CD4-positive, alpha-beta T cell treated with Interleukin-21 for 1 hour (primary cell): ENCODE measurements at places on chromosomes 1 and 21.

DNA sequence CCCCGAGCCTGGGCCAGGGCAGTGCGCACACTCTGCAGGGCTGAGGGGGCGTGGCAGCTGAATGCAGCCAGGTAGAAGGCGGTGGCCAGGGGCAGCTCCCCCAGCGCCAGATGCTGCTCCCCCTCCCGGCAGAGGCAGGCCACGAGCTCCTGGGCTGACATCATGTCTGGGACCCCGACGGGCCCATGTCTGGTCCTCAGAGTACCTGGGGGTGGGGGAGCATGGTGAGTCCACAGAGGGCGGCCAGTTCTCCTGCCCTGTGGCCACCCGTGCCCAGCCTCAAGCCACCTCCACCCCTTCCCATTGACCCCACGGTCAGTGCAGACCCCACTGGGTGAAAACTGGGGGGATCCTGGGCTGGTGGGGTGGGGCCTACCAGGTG, 838 bp downstream of the TTC34 start:
- DNase-seq: no peak

DNA sequence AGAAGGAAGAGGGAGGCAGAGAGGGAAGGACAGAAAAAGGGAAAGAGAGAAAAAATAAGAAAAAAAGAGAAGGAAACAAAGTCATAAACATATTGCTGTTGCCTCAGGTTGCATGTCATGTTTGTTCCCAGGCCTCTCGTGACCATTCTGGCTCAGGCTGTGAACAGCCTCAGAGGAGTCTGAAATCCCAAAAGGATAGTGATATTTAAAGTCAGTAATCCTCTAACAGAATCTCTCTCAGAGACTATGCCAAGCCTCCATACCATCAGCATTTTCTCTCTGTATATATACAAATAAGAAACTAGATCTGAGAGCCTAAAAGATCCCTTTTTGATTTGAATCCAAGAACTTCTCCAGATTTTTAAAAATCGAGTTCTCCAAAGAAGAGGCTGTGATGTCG, 35.2 kb downstream of the GORAB start:
- no peak for DNase-seq

GRCh38 chr1:206526064-206526911, 19.0 kb downstream of the RASSF5 start:
- no peak for DNase-seq

GRCh38 chr1:153540394-153541361, at the start of gene S100A5:
TSS of gene S100A5 (minus strand) at chr1:153540934. CDS start at chr1:153540191, 743 bp downstream.
- DNase-seq: peak; percentile 69

- no peak for DNase-seq
Observed at GRCh38 chr1:208683141-208683540, 439.0 kb upstream of the PLXNA2 start.

DNA sequence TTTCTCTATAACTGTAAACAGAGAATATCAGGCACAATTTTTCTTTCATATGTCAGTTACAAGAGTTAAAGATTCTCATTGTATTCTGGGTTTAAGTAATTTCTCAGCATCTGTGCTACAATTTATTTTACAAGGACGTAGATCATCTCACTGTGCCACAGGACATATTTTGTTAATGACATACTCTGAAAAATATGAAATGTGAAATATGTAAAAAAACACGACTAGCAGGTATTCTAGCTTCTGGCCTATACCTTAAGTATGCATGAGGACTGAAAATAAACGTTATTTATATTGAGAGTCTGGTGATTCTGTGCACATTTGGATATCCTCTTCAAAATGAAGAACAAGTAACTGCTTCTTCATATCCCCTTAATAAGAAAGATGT, 308.8 kb downstream of the BRINP3 start:
- no peak for DNase-seq

DNA sequence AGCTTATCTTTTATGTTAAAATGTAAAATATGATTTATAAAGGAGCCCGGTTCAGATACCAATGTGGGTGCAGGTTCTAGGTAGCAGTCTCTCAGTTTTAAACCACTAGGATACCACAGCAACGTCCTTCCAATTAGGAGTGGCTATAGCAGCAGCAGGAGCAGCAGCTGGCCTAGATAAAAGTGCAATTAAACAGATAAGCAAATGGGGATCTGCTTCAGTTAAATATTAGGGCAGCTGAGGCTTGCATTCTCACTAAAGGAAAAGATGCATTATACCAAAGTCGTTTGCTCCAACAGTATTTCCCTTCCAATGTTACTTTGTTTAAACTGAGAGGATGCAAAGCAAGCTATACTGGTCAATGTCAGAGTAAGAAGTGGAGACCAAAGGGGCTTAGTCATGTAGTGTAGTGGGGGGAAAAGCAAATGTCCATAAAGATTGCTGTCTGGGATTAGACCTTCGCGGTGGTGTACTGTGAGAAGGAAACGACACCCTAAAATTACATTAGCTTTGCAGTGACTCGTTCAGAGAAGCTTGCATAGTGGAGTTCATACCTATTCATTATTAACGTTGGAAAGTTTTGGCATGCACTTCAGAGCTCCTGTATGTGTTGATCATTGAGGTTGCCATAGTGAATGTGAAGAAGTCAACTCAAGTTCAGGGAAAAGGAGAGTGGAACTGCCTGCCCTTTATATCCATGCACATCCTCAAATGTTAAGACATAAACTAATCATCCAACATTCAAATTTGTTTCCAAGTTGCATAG, 272.2 kb downstream of the VAV3 start:
- no peak for DNase-seq

GRCh38 chr1:86277936-86278335, 118.2 kb downstream of the ODF2L start:
- DNase-seq: no peak

- no peak for DNase-seq
Observed at GRCh38 chr21:45507523-45507875, 34.7 kb downstream of the SLC19A1 start.

DNA sequence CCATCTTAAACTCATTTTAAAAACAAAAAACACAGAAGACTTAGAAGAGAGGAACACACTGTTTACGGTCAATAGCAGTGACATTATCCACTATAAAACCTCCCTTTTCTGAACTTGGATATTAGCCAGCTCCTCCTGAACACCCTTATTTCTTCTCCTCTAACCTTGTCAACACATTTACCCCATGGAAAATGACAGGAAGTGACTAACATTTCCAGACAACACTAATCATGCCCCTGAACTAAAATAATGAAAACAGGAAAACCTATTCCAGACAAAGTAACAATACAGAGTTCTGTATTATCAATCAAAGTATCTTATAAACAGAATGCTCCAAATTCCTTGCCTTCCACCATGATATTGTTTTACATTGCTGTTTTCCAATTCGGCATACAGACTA, 45.3 kb downstream of the PALMD start:
- DNase-seq: no peak

DNA sequence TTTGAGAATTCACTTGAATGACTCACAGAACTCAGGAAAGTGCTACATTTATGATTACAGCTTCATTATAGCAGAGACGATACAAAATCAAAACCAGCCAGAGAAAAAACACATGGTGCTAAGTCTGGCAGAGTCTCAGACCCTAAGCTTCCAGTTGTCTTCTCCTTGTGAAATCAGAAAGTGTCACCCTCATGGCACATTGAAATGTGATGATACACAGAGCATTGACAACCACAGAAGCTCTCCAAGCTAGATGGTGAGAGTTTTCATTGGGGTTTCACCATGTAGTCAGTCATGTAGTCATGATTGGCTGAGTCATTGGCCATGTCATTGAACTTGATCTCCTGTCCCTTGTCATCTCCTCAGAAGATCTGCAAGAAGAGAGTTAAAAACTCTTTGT, 526.6 kb downstream of the MRPL39 start:
- DNase-seq: no peak

DNA sequence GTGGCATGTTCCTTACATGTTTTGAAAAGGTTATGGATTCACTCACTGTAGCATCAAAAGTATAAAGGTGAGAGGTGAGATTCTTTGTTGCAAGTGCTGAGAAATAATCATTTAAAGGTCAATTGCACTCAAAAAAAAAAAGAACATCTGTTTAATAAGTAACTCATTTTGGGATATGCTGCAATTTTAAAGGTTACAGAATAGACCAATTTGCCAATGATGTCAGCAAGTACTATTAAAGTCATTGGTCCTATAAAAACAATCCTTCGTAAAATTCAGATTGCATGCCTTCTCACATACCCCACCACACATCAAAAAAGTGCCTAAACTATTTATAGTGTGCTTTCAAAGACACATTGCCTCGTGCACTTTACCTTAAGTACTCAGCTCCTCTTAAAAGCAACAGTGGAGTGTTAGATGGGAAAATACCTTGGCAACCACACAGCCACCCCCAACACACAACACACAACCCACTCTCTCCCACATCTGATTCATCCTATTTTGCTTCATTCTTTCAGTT, 218.2 kb upstream of the ADGRL2 start:
- DNase-seq: no peak

DNA sequence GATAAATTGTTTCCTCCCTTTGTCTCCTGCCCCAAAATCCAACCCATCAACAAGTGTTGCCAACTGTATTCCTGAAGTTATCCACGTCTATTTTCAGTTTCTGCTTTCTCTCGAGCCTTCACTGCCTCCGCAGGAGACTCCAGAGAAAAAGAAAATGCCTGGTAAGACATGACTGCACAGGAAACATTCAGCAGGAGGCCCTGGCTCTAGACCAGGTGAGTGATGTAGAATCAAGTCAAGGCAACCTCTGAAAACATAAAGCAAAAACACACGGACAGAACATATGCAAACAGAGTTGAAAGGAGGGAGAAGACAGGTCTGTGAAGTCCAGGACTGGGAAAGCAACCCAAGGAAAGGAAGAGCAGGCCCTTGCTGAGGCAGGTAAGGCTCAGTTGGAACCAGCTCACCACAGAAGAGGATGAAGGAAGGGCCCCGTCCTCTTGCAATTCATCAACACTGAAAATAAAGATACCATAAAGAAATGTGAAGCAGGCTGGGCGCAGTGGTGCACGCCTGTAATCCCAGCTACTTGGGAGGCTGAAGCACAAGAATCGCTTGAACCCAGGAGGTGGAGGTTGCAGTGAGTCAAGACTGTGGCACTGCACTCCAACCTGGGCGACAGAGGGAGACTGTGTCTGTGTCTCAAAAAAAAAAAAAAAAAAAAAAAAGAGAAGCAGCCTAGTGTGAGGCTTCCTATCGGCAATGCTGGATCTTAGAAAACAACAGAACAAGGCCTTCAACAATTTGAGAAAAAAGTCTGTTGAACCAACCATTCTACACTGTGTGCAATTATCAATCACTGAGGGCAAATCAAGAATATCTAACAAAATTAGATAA, 8.8 kb downstream of the NOL9 start:
- DNase-seq: peak; percentile 7

GRCh38 chr1:231774719-231775335, 148.2 kb downstream of the DISC1 start:
- DNase-seq: no peak

DNA sequence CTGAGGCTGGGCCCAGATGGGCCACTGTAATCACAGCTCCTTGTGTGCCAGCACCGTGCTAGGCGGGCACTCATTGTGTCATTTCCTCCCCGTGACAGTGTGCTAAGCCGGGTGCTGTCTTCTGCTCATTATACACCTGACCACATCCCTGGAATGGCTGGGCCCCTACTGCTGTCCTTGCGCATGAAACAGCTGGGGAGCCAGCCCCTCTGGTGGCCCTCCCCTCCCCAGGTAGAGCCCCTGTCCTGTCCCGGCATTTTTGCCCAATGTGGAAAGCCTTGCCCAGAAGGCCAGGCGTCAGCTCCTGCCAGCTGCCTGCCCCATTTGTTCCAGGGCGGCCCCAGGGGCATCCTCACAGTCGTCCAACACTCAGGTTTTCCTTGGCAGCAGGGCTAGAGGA, 107.4 kb upstream of the CASZ1 start:
- peak; percentile 28 for DNase-seq

DNA sequence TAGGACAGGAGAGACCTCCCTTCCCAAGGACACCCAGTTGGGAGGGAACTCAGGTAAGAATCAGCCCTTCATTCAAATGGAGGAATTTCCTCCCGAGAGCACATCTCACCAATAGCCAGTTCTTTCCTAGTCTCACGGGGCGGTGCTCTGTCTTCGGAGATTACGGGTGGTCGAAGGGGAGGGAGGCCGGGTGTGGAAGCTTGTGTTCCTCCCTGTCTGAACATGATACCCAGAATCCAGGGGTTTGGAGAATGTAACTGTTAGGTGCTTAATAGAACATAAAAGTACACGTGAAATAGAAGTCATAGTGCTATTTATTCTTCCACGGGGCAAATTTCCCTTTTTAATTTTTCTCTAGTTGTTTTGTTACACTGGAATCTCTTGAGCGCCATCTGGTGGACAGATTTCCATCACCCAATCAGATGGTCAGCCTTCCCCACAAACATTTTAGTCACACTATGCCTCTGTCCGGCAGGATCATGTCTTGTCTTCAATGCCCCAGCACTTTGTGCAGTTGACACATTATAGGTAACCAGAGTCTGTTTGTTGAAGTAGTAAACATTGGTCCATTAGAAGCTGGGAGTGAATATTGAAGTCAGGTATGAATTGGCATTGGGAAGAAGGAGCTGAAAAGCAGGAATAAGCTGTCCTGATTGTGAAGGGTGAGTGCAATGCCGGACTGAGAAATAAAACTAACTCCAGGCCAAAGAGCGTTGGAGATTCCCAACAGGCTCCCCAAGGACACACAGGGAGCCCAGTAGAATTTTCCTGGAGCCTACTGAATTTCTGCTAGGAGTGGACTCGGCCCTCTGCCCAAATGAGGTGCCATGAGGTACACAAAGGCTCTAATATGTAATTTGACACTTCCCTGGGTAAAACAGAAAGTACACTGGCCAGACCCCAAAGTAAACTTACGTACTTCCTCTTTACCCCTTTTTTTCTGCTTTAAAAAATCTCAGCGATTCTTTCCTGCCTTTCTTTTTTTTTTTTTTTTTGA, 27.6 kb upstream of the ZNF697 start:
- peak; percentile 58 for DNase-seq

DNA sequence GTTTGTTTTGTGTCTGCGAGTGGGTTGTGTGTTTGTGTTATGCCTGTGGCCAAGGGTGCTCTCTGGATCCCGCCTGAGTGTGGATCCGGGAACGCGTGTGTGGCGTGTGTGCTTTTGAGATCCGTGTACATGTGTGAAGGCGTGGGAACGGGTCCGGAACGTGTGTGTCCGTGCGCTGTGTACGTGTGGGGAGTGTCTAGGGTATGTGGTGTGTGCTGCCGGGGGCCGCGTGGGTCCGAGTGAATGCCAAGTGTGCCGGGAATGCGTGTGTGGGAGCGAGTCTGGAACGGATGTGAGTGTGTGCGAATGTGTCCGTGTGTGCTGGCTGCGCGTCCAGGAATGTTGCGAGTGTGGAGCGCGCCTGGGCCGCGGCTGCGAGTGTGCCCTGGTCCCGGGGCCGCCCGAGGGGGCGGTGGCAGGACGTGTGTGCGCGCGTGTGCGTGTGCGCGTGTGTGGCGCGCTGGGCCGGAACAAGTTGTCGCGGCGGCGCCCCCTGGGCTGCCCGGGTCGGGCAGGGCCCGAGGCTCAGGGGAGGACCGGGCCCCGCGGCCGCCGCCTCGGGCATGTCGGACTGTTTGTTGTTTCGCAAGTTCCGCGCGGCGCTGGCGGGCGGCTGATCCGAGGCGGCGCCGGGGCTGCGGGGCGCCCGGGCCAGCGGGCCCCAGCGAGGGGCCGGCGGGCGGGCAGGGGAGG, 953 bp downstream of the PTPRU start:
- DNase-seq: peak; percentile 16

GRCh38 chr1:234768569-234769283, 158.7 kb upstream of the IRF2BP2 start:
- no peak for DNase-seq
